ENCODE measurements at places on chromosomes 4 and X.

GRCh38 chrX:10769195-10769594 is 148.8 kb upstream of the MID1 start:
- no peak for DNase-seq

DNA sequence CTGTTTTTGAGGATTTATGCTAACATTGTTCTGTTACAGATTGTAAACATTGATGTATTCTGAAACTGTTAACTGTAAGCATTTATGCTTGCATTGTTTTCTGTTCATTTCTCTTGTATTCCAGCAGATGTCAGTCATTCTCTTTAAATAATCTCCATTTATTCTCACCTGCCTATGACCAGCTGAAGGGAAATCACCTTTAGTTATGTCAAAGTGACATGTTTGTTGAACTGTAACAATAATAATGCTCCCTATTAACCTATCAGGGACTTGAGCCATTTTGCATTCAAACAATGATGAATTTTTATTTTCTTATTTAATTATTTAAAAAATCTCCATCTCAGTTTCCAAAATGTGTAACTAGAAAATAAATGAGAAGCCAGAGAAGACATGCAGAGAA is 58.0 kb downstream of the SPCS3 start:
- no peak for DNase-seq

GRCh38 chr4:165877286-165877685 is 4.2 kb downstream of the TLL1 start:
- no peak for DNase-seq

DNA sequence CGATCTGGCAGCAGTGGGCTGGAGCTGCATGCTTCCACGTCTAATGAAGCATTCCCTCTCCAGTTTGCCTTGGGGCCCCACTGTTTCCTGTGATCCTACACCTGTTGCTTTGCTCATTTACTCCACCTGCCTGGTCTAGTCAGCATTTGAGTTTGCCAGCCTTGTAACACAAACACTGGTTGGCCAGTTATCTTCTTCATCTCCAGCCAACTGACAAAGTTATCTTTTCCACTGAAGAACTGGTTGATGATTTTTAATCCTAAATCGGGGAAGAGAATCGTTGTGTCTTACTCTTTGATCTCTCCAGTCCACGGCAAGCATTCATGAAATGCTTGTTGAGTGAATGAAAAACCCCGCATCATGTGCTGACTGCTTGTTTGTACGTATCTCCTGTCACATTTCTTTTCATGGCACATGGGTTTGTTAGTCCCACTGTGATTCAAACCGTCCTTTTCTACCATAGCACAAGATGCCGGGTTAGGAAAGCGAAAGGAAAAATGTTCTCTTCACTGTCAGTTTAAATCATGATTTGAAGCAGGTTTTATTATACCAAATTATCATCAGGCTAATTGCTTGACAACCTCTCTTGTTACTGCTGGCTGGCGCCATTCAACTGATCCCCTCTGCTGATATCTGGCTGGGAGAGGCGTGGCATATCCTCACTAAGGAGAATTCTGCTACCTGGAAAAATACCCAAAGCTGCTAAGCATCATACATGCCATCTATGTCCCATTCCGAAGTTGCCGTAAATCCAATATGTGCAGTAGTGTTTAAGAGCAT is 144.8 kb downstream of the SHROOM3 start:
- no peak for DNase-seq
